ENCODE measurements at places on chromosomes 7 and 10.
A peak's percentile ranks its signal among the peaks of the same experiment; 100 is the strongest.

GRCh38 chr7:88586219-88586618 is 173.3 kb upstream of the ZNF804B start:
- no peak for DNase-seq

- peak; percentile 78 for DNase-seq
These were observed 58.5 kb upstream of the ECHDC3 start for GRCh38 chr10:11683529-11684320.

GRCh38 chr7:73638911-73639310 is 14.6 kb upstream of the MLXIPL start:
- DNase-seq = no peak

DNA sequence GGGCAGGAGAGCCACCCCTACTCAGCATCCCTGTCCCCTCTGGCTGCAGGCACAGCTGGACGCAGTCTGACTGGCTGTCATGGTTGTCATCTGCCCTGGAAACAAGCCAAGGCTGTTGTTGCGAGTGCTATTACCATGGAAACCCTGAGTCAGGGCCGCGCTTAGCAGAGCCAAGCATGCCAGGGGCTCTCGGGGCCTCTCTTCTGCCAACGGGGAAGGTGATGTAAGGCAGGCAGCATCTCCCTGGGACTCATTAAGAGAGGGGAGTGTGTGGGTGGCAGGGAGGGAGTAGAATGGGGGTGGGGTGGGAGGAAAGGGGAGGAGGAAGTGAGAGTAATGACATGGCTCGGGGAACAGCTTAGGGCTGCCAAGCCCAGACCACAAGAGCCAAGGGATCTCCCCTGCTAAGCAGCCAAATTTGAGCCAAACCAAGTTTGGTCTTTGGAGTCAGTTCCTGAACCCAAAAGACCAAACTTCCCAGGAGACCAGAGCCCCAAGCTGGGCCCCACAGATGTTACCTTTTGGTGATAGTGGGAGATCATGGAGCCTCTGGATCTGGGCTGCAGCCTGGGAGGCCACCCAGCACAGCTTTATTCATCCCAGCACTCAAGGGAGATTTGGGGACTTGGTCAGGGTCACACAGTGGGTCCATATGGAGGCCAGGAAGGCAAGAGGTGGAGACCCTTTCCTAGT is 67.6 kb downstream of the TMEM130 start:
- peak; percentile 90 for DNase-seq

DNA sequence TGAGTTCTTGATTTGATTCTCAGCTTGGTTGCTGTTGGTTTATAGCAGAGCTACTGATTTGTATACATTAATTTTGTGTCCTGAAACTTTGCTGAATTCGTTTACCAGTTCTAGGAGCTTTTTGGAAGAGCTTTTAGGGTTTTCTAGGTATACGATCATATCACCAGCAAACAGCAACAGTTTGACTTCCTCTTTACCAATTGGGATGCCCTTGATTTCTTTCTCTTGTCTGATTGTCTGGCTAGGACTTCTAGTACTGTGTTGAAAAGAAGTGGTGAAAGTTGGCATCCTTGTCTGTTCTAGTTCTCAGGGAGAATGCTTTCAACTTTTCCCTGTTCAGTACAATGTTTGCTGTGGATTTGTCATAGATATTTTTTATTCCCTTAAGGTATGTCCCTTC is 86.2 kb downstream of the PLXDC2 start:
- no peak for DNase-seq

DNA sequence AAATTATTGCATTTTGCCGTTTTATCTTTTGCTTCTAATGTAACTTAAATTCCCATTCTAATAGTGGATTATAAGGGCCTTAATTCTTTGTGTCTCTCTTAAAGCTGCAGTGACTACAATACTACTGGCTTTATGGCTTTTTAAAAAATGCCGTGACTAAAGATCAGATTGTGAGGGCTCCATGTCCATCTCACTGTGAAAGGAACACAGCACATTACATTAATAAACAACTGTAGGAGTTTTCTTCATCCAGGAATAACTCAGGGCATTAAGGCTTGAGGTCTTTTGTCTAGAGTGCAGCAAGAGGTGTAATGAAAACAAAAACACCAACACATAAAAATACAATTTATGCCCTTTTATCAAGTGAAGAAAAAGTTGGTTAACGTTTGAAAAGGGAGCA is 205.3 kb downstream of the SKAP2 start:
- no peak for DNase-seq

DNA sequence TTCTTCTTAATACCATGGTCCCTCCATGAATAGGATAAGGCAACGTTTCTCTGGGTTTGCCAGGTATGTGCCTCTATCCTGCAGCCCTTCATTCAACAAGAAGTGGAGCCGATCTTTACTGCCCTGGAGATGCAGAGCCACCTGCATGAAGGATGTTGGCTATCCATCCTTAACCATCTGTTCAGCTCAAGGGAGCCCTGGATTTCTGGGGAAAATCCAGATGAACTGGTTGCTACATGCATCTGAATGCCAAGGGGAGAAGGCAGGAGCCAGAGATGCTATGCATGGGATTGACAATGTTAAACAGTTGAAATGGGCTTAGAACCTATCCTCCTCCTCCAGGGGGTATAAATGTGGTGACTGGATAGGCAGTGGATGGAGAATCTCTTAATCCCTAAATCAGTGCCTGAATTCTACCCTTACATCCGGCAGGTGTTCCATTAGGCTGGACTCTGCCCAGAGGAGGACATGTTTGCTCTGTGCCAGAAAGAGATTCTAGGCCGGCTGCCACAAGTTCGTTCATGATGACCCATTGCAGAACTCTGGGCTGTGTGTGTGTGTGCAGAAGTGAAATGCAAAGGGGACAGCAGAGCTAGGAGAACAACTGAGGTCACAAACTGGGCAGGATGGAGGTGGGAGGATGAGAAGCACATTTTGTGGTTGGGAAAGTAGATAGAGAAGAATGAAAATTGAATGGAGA is 15.6 kb downstream of the CPED1 start:
- no peak for DNase-seq

- DNase-seq = no peak
These were observed 236.5 kb upstream of the SEMA3D start for GRCh38 chr7:85423209-85423895.

DNA sequence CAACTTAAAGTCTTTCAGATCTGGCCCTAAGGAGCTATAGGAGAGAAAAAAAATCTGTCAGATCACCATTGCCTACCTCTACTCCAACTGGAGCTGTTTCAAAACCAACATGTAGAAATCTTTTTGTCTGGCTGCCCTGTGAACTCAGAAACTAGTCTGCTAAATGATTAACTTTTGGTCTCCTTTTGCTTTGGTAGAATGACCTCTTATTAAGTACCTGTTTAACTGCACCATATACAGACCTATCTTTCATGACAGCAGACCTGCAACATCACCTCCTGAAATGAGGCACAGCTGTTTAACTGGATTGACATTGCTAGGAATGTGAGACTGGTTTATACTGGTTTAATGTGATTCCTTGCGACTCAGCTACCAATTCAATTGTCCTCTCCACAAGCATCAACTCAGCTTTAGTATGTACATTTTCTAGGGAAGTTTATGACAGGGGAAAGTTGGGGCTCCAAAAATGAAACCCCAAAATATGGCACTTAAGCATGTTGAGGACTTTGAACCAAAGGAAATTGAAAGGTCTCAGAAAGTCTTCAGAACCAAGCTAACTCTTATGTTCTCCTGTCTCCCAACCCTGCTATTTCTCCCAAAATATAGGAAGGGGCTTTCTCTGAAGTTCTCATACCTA is 1.8 kb downstream of the CYP3A43 start:
- no peak for DNase-seq

GRCh38 chr10:78199005-78199725 is 165.5 kb downstream of the RPS24 start:
- DNase-seq = no peak

DNA sequence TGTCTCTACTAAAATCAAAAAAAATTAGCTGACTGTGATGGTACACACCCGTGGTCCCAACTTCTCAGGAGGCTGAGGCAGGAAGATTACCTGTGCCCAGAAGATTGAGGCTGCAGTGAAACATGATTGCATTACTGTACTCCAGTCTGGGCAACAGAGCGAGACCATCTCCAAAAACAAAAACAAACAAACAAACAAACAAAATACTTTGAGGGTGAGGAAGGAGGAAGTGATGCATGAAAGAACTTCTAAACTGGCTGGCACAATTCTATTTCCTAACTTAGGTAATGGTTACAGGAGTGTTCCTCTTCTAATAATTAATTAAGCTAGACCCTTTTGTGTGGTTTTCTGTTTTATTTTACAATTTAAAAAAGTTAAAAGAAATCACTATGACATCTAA is 15.5 kb downstream of the WAPL start:
- peak; percentile 42 for DNase-seq

DNA sequence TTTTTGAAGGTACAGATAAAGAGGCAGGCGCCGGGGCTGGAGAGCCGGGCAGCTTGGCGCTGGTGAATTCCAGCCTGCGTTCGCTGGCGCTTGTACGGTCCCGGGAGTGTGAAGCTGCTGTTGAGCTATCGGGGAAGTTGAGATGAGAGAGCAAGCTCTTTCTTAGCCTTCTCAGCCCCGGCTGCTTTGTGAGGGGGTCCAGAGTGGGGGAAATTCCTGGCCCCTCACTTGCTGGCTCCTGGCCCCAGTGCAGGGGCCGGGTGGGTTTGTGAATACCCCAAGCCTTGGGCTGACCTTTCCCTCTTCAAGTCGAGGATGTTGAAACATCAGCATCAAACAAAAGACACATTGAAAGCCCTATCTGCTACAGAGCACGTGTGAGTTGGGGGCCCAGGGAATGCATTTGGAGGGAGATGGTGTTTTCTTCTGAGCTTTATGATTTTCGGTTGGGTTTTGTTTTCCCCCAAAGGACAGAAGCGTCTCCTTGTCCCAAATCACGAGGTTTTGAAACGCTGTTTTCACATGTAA is 2.7 kb downstream of the ZMIZ1 start:
- DNase-seq = no peak

DNA sequence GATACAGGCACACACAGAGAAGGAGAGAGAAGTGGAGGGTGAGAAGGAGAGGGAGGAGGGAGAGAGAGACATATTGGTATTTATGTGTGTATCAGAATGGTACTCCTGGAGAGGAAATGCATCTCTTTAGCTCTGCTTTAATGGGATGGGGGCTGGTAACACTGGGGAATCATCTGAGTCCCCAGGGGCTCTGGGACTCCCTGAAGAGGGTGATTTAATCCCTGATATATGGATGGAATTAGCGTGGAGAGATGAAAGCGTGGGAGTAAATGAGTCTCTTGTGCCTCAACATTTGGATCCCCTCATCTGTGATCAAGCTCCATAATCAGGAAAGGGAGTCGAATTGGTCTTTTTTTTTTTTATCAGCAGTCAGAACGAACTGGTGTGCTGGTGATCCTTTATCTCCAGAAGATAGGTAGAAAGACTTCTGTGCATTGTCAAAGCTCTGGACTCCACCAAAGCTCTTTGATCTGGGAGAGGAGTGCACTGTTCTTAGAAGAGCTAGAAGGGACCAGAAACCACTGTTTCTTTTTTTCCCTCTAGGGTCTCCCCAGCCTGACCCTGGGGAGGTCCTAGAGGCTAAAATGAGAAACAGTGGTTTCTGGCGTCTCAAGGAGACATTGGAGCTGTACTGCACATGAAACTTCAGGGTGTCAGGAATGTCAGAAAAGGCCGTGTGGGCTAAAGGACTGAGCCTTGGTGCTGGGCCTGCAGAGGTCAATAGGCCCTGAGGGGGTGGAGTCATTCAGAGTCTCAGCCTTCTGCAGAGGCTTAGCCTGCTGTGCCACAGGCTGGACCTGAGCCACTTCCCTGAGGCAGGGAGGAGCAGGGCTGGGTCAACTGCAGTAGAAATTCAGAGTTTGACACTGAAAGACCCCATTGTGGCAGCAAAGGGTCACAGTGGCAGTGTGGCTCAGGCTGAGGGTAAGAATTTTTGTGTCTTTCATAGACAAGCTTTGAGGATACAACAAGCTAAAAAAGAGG is 234.4 kb upstream of the SLC26A5 start:
- DNase-seq = no peak

- no peak for DNase-seq
These were observed 16.8 kb downstream of the AOAH start for GRCh38 chr7:36707465-36707864.

DNA sequence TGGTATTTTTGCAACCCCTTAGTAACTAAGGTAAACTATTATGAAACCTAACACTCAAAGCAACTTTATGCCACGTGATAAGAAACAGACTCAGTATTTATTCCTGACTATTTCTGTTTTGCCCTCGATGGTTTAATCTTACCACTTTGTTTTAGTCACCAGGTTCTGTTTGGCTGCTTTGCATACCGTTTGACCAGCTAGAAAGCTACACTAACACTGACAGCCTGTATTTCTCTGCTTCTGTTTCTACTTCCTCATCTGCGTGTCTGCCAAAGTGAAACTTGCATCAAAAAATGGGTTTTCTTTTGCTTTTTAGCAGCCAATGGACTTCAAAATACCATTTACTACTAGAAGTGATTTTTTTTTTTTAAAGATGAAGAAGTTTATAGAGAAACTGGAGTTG is 802.5 kb downstream of the GRM8 start:
- DNase-seq = no peak

- DNase-seq = no peak
These were observed 142.8 kb downstream of the ADAM12 start for GRCh38 chr10:126245501-126245900.

DNA sequence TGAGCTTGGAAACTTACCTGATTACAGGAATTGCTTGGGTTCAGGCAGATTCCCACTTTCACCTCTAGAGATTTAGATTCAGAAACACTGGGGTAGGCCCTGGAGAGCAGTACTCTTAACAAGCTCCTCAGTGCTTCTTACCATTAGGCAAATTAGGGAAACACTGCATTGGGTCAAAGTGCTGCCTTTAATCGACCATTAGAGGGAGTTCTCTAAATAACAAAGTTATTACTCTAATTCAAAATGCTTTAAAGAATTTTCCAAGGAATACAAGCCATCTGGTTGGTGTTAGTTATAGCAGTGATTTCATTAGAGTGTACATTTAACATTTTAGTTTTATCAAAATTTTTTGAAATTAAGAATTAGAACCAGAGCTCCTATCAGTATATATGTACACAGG is 324.5 kb downstream of the GFRA1 start:
- peak; percentile 48 for DNase-seq

- DNase-seq = no peak
These were observed 355.3 kb upstream of the GALNT17 start for GRCh38 chr7:70776627-70777101.
